ENCODE measurements at places on chromosomes 3 and 15.

DNA sequence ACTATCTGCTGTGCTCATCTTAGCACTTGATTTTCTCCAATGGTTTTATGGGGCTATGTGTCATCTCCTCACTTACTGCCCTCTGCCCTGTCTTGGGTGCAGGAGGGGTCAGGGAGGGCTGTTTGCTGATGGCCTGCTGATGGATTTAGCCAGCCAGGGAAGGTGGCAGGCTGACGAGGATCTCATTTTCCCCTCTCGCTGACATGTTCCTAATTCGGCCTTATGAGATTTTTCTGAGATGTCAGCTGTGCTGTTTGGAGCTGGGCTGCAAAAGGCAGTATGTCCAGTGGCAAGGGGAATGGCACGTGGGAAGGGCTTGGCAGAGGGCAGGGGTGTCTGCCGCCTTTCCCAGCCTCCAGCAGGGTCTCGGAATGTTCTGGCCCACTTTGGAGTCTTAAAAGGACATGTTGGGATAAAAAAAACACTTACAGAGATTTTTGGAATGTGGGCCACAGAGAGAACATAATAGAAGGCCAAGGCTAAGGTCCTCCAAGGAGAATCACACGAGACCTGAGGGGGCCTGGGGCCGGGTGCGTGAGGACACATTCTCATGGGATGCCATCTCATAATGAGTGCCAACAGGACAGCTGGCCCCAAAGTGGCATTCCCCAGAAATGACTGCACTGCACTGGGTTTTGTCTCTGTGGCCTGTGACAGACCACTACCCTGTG is 303.8 kb downstream of the TLE3 start:
- no peak for DNase-seq

DNA sequence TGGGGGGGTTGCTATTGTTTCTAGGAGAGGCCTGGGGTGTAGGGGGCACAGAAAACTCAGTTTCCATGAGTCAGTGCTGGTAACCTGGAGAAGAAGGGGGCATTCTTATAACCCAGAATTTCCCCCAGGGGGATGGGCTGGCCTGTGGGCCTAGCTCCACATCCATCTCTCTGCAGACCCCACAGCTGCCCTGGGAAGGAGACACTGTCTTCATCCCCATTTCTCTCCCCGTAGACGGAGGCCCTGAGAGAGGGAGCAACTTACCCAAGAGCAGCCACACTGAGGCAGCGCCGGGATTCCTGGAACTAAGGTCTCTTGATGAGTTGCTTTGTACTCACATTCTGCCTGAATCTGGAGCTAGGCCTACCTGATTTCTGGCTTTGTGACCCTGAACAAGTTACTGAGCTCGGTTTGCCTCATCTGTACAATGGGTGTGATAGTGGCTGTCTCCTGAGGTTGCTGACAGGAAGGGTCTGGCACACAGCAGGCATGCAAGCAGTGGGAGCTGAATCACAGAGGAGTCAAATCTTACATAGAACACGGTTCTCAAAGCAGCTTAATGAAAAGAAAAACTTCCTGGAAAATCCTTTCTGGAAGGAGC is 55.0 kb upstream of the LCTL start:
- no peak for DNase-seq

DNA sequence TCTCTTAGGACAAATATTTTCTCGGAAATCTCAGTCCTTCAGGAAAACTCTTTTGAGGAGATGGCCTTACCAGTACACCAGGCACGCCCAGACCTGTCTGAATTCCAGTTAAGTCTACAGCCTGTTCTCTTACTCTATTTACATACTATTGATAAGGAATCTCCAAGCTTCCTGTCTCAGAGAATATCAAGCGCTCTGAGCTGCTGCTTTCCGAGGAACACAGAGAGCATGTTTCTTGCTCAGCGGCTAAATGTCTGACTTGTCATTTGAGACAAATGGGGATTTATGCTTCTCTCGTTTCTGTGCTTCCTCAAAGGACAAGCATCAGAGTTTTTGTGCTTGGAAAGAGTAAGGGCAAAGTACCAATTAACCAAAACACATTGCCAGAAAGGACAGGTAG is 112.4 kb upstream of the CCDC54 start:
- DNase-seq = no peak

DNA sequence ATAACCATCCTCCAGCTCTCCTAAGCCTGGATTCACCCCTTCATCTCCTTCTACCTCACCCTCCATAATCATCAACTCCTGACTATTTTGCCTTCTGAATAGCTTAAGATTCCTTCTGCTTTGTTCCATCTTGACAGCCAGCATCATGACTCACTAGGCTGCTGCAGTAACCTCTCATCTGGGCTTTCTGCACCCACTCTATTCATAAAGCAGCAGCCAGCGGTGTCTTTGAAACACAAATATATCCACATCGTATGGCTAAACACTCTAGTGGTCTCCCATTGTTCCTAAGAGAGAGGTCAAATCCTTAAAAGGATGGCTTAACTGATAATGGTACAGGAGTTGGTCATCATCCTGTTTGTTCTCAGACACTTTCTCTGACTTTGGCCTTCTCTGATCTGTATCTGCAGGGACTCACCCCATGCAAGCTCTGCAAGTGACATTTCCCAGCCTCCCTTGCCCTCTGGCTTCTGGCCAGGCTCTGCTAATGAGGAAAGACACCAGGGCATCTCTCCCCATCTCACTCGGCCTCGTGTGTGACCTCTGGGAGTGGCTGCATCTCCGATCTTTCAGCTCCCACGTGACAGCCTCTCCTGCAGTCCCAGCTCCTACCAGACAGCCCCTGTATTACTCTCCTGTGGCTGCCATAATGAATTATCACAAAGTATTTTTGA is 6.2 kb downstream of the GRK7 start:
- DNase-seq = no peak

DNA sequence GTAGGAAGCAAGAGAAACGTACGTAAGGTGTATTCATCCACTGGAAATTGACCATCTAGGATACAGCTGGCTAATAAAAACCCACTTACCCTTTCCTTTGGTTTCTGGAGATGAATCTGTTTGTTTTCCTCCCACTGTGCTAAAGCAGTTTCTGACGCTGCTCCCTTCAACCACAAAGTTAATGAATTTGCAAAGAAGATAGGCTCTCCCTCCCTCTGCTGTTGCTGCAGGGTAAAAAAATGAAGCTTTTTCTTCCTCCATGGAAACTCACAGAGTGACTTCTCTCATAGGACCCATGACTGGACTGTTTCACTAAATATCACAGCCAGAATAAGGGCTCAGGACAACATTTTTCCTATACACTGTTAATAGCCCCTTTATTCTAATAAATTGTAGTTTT is 172.1 kb upstream of the LRRN1 start:
- no peak for DNase-seq
